Stimulated activated CD8-positive, alpha-beta memory T cell treated with anti-CD3 and anti-CD28 coated beads, Interleukin-7, amount 100 ng/mL, for 24 hours (primary cell): ENCODE measurements at places on chromosomes 5 and 9.

DNA sequence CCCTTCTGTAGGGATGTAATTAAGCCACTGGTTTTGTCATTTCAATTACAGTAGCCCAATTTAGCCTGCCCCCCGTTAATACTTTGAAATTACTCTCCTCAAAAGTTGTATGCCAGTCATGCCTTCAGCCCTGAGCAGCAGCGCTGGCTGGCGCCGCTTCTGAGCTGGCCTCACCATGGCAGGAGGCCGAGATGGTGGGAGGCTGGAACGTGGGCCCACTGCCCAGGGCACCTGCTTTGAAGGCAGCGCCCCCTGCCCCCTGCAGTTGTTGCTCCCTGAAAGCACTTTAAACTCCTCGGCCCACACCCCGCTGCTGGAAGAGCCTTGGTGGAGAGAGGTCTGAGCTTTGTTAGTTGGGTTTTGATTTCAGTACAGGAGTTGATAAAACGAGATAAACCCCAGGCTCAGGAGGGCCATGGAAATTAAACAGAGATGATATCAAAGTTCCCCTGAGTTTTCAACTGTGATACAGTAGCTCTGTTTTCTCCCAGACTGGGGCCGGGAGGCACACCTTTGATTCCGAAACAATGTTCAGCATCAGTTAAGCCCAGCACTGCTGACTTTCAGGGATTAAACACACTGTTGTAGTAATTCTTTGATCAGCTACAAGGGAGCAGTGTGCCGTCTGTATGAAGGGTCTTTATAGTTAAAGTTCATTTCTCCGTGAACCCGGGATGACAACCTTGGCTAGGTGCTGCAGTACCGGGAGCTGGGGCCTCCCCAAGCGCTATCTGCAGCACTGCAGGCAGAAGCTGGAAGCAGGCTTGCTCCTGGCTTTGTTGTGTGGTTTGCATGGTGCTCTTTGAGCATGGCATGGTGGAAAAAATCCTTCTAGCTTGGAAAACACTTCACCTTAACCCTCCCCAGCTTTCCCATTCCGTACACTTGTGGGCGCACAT lies 9.5 kb downstream of the MVB12B start:
- DNase-seq = no peak

DNA sequence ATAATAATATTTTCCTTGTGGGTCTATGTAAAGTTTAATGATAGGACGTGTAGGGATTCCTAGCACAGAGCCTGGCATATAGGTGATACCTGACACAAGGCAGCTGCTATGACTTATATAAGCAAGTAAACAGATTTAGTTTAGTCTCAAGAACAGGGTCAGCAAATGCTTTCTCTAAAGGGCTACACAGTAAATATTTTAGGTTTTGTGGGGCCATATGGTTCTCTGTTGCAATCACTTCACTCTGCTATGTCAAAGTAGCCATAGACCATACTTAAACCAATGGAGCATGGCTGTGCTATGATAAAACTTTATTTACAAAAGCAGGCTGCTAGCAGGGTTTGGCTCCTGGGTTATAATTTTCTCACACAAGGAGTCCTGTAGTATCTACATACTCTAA lies 204.8 kb upstream of the KLF4 start:
- DNase-seq = no peak

DNA sequence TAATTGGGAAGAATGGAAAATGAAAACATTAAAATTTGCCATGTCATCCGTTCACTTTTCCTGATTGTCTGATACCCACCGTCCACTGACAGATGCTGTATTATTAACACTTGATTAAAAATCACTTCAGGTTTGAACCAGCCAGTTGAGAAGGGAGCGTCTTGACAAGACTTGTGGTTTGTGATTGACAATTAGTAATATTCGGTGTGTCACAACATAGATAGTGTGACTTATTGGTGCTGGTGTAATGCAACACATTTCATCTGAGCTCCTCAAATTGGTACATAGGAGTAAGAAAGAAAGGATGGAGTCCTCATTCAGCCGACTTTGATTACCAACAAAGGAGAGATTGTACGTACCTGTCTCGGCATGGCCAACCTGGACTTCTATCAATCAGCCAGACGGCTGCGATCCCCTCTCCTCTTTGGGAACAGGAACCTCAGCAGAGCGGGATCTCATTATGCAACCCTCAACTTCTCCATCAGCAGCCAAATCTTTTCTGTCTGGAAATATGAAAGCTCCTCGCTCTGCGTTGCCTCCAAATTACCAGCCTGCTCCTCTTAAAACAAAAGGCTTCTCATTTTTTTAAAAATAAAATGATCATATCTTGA lies 211.7 kb upstream of the MVB12B start:
- DNase-seq = no peak

- DNase-seq = no peak
These were observed 832.3 kb downstream of the MTRR start for GRCh38 chr5:8701251-8701650.

GRCh38 chr5:19189176-19189575 lies 798.8 kb downstream of the CDH18 start:
- DNase-seq = no peak

- no peak for DNase-seq
These were observed 10.2 kb downstream of the MAN1B1 start for GRCh38 chr9:137096785-137097546.

DNA sequence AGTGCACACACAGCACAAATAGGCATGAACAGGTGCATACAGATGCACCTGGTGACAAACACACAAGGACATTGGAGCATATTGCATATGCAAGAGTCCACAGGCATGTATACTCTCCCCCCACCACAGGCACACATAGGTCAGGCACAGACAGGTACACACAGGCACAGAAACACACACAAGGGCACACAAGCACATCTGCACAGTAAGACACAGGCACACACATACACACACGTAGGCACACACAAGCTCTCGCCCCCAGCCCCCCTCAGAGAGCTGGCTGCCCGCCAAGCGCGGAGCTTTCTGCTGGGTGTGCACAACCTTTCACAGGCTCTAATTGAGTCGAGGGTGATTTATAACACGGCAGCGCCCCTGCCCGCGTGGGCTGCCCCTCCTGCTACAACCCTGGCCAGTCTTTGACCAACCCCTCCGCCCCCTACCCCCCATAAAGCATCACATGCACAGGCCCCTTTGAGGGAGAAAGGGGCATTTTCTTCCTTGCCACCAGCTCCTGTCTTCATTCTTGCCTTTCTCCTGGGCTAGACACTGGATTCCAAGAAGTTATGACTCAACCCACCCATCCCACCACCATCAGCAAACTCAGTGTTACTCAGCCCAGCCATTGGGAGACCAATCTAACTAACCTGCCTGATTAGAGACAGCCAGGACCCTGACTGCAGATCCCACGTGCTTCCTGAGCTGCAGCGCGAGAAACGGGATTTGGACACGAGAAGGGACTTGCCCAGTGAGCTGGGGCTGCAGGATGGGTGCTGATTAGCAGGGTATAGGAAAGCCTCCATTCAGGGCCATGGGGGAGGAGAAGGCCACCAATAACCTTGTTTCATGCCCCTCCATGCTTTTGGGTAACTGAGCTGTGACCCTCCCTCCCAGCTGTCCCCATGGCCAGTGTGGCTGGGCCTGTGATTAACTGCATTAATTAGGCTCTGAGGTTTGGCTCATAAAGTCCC lies 42.8 kb upstream of the PSD2 start:
- DNase-seq = no peak

- DNase-seq = no peak
These were observed 51.8 kb downstream of the WDR36 start for GRCh38 chr5:111143910-111144309.

GRCh38 chr5:1724822-1725602 lies 74.6 kb downstream of the MRPL36 start:
- DNase-seq = no peak

GRCh38 chr9:91908746-91909145 lies 41.3 kb downstream of the ROR2 start:
- DNase-seq = no peak

DNA sequence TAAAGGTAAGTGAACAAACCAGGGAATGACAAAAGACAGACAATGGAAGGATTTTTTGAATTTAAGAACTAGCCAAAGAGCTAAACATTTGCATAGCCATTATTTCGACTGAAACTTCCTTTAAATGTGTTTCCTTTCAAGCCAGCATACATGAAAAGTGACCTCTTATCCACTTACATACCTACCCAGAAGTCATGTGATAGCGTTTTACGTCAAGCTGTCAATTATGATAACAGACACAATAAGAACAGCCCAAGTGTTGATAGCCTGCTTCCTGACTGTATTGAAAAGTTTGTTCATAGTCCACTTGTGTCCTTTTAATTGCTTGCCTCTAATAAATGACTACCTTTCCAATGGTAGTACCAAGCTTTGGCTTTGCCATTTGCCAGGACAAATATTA lies 206.0 kb downstream of the NFIB start:
- DNase-seq = no peak

GRCh38 chr5:398475-399295 lies 44.3 kb upstream of the EXOC3 start:
- no peak for DNase-seq

DNA sequence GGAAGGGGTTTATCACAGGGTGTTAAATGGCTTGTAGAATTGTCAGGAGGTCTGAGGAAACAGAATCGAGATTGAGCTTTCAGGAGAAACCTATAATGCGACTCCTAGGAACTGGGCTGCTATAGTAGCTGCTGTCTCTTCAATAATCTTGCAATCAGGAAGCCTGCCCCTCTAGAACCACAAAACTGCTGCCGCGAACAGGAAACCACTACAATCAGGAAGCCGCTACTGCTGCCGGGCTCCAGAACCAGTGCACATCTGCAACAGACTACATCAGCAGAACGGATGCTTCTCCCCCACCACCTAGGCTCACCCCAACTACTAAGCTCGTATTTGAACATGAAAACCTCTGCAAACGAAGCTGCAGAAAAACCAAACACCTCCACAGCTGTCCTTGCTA lies 31.6 kb downstream of the TNFSF8 start:
- peak; percentile 45 for DNase-seq

GRCh38 chr5:91503321-91503720 lies 120.2 kb upstream of the ARRDC3 start:
- no peak for DNase-seq

DNA sequence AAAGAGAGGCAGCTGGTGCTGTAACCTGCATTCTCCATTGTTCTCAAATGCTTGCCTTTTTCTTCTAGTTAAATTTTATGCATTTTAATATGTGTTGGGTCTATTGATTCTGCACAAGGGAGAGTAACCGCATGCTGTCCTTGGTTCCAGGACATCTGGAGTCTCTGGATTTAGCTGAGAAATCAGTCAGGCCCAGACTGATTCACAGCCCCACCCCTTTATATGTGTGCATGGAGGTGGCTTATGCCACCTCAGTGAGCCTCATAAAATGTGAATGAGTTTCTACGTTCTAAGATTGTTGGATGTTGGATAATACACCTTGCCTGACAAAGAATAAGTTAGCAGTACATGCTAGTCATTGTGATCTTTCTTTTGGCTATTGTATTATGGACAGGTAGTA lies 110.1 kb upstream of the PANK3 start:
- no peak for DNase-seq

GRCh38 chr5:125411744-125412560 lies 665.5 kb upstream of the ZNF608 start:
- no peak for DNase-seq

- DNase-seq = no peak
These were observed 606 bp downstream of the EEIG1 start for GRCh38 chr9:127980060-127980705.

DNA sequence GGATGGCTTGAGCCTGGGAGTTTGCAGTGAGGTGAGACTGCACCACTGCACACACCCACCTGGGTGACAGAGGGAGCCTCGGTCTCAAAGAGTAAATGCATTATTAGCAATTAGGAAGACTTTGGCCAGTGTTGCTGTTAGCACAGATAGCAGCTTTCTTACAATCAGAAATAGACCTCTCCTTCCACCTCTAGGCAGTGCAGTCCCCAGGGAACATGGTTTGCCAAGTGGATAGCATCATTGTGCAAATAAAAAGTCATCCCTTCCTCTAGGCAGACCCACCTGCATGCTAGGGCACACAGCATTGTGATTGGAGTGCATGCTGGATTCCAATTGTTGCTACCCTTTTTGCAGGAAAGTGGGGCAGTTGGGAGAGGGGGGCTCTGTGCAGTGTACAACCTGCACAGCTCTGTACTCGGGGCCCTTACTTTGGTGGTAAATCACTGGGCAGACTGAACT lies 77.9 kb upstream of the KLF9 start:
- no peak for DNase-seq

GRCh38 chr5:80453366-80453765 lies 34.5 kb upstream of the FAM151B start:
- no peak for DNase-seq

DNA sequence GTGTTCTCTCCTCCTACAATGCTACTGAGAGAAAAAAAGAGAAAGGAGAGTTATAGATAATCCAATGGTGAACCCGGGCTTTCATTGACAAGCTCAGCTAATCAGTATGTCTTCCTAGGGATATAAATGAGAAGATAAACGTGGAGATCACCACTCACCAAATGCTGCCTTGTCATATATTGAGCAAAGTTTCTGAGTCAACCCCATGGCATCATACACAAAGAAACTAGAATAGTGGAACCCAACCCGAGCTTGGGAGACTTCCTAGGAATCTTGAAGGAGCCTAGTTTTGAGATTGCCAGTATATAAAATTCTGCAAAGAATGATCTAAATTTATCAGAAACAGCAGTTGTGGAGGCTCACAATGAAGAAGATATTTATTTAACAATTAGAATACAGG lies 47.8 kb downstream of the PTPN3 start:
- no peak for DNase-seq

- DNase-seq = peak; percentile 81
These were observed 2.0 kb downstream of the ST8SIA4 start for GRCh38 chr5:100900796-100901781.

- no peak for DNase-seq
These were observed 230.7 kb upstream of the SGCD start for GRCh38 chr5:156096259-156096658.

DNA sequence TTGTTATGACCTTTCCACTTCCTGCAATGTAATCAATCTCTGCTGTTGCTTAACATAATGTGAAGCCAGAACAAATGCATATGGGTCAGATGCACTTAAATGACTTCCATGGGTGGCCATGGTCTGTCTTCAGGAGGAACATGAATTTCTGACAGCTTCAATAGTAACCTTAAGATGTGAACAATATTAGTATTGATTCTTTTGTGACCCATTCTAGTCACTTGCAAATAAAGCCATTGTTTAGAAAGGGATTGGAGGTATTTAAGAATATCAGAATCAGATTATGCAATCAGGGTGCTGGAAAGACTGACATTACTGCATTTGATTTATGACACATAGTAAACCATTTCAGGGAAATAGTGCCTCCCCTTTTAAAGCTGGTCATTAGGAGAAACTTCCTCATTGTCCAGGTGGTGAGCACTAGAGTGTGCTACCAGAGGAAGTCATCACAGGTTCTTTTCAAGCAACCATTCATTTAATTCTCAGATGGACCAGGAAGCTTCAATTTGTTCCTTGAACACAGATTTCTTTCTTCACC lies 32.1 kb downstream of the GRIN3A start:
- DNase-seq = no peak

DNA sequence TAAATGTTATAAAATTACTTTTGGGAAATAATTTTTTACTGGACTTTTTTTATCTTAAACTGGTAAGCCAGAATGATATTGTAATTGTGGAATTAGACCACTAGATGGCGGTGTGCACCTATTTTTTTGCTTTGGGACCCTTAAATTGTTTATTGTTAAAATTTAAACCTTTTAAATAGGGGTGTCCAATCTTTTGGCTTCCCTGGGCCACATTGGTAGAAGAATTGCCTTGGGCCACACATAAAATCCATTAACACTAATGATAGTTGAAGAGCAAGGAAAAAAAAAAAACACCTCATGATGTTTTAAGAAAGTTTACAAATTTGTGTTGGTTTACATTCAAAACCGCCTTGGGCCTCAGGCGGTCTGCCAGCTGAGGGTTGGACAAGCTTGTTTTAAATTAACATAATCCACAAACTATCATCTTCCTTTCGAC lies 28.4 kb upstream of the GADD45G start:
- DNase-seq = no peak

GRCh38 chr5:68628082-68628814 lies 412.7 kb downstream of the PIK3R1 start:
- no peak for DNase-seq
